ENCODE measurements at places on chromosomes 4 and X. TPM values are rescaled to one million over a fixed set of nuclear protein-coding genes. Genes with fewer than 3 reads are reported as not detected.

- no peak for DNase-seq
Observed at GRCh38 chrX:149510386-149510785, 5.3 kb upstream of the IDS start.

The IBSP gene
- not detected for total RNA-seq

- DNase-seq, result no peak
Observed at GRCh38 chr4:115090483-115091075, 22.8 kb downstream of the NDST4 start.

The SULT1B1 gene
- 2.8 TPM for total RNA-seq

- peak; percentile 13 for DNase-seq
Observed at GRCh38 chrX:49106930-49107329, 16.6 kb downstream of the GPKOW start.

DNA sequence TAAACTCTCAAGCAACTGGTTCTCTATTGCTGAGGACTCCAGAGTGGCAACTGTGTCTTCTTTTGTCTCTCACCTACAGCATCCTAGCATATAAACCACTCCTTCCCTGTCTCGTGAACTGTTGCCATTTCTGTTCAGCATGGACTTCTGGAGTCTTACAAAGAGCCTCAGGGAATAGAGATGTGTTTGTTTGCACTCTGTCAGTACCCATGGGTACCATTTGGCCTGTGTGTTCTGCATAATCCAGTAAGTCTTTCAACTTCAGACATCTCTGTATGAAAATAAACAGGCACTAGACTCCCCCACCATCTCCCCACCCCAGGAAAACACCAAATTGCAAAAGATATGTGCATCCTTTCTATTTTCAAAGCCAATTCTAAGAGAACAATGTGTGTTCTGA is 1351.6 kb upstream of the PABPC4L start:
- DNase-seq, result no peak

Measured in activated CD4-positive, alpha-beta T cell treated with anti-CD3 and anti-CD28 coated beads for 36 hours (primary cell).